ENCODE measurements at places on chromosomes 3 and 15.

DNA sequence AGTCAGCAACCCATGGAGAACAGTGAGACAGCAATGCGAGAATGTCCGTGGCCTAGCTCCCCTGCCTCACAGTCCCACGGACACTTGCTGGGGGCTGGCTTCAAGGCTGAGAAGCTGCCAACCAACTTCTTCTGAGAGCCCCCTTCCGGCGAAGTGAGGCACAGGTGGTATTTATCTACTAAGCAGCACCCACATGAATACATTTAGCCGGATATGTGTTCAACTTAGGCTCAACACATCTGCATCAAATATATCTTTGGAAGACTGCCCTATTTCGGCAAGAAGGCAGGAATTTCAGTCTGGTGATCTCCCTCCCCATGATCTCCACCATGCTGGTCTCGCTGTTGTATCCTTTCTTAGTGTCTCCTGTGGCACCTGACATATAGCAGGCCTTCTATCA is 340.9 kb upstream of the NR2E3 start:
- DNase-seq, result peak; percentile 57

DNA sequence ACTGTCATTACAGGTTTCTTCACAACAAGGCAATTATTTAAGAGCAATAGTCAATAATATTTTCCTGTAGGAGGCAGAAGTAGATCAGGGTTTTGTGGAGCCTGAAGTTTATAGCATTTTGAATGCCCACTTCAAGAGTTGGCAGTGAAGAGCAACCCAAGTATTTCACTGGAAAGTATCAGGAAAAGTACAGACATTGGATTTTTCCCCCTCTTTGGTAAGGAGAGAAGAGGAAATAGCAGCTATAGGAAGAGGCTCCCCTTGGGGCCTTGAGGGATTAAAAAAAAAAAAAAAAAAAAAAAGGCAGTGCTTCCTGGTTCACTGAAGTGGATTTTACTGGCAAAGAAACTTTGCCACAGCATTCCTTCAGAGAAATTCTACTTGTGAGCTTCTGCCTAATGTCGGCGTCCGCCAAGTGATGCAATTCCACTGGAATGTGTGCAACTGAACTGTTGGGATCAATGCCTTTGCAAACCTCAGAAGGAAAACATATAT is 5.7 kb upstream of the CNTN6 start:
- no peak for DNase-seq

GRCh38 chr15:70127288-70127746 is 29.6 kb upstream of the TLE3 start:
- DNase-seq, result no peak

DNA sequence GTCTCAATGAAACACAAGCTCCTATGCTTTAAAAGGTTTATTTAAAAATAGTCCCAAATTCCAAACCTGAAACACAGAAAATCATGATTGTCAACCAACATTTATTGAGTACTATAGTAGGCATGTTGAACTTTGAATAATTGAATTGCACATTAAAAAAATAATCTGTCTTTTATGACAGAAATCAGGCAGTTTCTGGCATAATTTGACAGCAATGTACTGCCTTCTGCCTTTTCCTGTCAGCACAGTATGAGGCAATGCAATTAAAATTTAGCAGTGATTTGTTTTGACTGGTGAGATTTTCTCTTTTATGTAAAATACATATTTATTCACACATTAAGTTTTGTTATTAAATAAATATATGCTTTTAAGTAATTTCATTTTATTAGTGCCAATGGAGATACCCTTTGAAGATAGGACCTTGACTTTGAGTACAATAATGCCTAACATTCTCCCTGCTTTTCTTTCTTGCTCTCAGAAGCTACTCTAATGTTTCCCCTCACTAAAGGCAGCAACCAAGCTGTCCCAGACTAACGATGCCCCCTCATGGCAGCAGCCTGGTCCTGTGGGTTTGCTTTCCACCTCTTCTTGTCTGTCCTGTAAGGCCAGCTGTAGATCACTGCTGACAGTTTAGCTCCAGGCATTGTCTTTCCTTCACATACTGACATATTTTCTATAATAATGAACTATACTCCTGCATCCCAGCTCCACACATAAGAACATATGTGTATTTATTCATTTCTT is 346.7 kb downstream of the IL20RB start:
- no peak for DNase-seq

GRCh38 chr15:53038655-53038941 is 248.5 kb upstream of the ONECUT1 start:
- no peak for DNase-seq

DNA sequence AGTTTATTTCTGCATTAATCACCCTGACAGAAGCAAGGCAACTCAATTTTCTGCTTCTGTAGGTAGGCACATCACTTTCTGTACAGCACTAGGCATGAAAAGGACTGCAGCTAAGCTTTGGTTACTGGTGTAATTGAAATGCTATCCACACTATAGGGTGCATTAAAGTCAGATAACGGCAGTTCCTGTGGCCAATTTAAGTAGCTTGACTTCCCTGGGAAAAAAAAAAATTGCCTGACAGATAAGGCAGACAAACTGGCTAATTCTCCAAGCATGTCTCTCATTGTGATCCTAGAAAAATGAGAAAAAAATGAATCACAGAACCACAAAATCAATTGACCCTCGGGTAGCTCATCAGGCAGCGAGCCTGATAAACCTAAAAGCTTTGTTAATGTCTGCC is 151.4 kb downstream of the MEIS2 start:
- no peak for DNase-seq

- DNase-seq, result no peak
These were observed 180.7 kb upstream of the GRM7 start for GRCh38 chr3:6680119-6680806.

All from Jurkat, Clone E6-1 (cell line).